ENCODE measurements at places on chromosomes 13 and 19. TPM values are rescaled to one million over a fixed set of nuclear protein-coding genes. Genes with fewer than 3 reads are reported as not detected.

Gene UPF1
- 62.2 TPM for total RNA-seq

DNA sequence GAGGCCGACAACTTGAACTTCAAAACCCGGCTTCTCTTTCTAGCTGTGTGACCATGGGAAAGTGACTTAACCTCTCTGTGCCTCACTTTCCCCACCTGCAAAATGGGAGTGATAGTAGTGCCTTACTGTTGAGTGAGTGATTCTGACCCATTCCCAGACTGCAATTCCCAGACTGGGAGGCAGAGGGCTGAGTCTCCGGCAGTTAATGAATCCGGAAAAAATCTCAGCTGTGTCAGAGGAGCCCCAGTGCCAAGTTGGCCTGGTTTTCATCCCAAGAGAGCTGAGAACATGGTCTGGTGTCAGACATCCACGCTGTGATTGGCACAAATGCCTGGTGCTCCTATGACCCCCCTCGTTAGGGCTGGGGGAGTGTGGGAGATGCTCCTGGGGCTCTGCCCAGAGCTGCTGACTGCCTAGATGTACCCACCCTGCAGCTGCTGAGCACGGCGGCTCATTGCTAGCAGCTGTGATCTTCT lies 50.0 kb downstream of the PIN1 start:
- DNase-seq, result no peak
- H3K27ac ChIP-seq, result no peak overlapping the region
- no peaks in the 10 kb centered on the region for H3K27me3 ChIP-seq

DNA sequence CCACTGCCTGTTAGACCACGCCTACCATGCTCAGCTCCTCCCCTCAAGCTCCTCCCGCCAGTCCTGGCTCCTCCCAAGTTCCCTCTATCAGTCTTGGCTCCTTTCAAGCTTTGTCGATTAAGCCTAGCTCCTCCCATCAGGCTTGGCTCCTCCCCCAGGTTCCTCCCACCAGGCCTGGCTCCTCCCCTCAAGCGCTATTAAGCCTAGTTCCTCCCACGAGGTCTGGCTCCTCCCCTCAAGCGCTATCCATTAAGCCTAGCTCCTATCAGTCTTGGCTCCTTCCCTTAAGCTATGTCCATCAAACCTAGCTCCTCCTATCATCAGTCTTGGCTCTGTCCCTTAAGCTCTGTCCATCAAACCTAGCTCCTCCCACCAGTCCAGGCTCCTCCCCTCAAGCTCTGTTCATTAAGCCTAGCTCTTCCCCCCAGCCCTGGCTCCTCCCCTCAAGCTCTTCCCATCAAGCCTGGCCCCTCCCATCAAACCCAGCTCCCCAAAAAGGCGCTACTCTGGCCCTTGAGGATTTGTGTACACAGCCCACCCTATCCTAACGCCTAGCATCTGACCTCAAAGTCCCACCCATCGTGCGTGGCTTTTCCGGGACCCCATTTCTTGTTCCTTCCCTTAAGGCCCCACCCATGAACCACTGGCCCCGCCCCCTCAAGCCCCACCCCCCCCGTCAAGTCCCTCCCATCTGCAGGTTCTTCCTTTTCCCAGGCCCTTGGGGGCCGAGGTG lies 10.0 kb downstream of the CAMSAP3 start:
- H3K27ac ChIP-seq, result no peak overlapping the region
- no peaks in the 10 kb centered on the region for H3K36me3 ChIP-seq
- no peak overlapping the region for H3K4me3 ChIP-seq
- peak; percentile 12 for DNase-seq
- no peaks in the 10 kb centered on the region for H3K4me1 ChIP-seq

Gene KCNRG
- total RNA-seq, result 0.31 TPM

- H3K27me3 ChIP-seq, result no peaks in the 10 kb centered on the region
- DNase-seq, result no peak
- no peak overlapping the region for H3K4me3 ChIP-seq
- peaks cover 11% of the 10 kb centered on the region for H3K4me1 ChIP-seq
- peaks cover 3% of the 10 kb centered on the region for H3K36me3 ChIP-seq
Observed at GRCh38 chr19:2333807-2334211, 5.3 kb downstream of the SPPL2B start.

DNA sequence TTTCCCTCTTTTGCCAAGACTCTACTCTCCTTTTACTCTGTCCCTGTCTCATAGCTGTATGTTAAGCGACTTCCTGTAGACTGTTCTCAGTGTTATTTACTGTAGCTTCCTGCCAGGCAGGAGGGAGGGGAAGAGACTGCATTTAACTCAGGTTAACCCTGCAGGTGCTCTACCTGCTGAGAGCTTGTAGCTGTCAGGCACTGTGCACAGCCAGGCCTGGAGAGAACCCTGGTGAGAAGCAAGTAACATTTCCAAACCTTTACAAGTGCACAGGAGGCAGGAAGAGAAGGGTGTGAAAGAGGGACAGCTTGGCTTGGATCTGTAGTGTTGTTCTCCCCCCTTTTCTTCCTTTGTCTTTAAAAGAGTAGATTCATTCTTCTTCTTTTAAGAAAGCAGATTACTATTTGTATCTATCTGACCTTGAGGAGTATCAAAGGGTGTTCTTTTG lies 167.1 kb downstream of the LMO7 start:
- no peaks in the 10 kb centered on the region for H3K36me3 ChIP-seq
- H3K27ac ChIP-seq, result no peak overlapping the region
- DNase-seq, result no peak
- H3K4me3 ChIP-seq, result no peak overlapping the region

- DNase-seq, result no peak
- no peaks in the 10 kb centered on the region for H3K27me3 ChIP-seq
- no peaks in the 10 kb centered on the region for H3K36me3 ChIP-seq
Observed at GRCh38 chr13:110873639-110874507, 41.0 kb downstream of the ANKRD10 start.

Gene ADM5
- total RNA-seq, result 4.7 TPM

DNA sequence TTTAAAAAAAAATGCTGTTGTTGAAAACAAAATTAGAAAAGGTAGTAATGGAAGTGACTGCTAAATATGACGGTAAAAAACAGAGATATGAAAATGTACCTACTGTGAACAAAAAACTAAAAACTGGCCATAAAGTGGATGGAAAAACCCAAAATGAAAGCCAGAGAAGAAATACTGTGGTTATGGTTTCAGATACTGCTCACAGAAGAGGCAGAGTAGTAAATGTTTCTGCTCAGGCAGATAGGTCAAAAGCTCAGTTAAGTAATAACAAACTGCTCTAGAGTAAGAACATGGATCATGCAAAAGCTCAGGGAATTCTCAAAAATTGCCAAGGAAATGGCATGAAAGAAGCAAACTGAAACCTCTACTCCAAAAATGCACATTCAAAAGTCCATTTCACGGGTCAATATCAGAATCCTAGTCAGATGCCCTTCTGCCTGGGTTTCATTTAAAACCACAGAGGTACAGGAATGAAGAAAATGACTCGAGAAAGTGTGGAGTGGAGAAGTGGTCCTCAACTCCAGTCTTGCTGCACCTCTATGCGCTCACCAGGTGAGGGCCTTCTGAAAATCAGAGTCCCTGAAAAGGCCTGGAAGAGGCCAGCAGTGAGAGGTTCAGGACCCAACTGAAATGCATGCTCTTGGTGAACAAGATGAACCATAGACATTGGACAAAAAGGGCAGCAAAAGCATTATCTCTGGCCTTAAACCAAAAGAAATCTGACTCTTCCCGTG lies 315.0 kb upstream of the SPRY2 start:
- no peaks in the 10 kb centered on the region for H3K27me3 ChIP-seq
- H3K36me3 ChIP-seq, result no peaks in the 10 kb centered on the region
- H3K4me3 ChIP-seq, result no peak overlapping the region
- no peaks in the 10 kb centered on the region for H3K4me1 ChIP-seq
- H3K27ac ChIP-seq, result no peak overlapping the region
- DNase-seq, result no peak

Gene ZNF729
- total RNA-seq, result not detected

- DNase-seq, result no peak
- H3K4me3 ChIP-seq, result no peak overlapping the region
- H3K36me3 ChIP-seq, result no peaks in the 10 kb centered on the region
- no peaks in the 10 kb centered on the region for H3K27me3 ChIP-seq
- no peak overlapping the region for H3K27ac ChIP-seq
Observed at GRCh38 chr13:33099860-33100259, 83.6 kb downstream of the KL start.

Gene PSG11
- not detected for total RNA-seq
